SK-MEL-5 (cell line): ENCODE measurements at places on chromosomes 7 and 10.

- no peak for DNase-seq
Observed at GRCh38 chr7:24669971-24670591, 87.2 kb downstream of the GSDME start.

DNA sequence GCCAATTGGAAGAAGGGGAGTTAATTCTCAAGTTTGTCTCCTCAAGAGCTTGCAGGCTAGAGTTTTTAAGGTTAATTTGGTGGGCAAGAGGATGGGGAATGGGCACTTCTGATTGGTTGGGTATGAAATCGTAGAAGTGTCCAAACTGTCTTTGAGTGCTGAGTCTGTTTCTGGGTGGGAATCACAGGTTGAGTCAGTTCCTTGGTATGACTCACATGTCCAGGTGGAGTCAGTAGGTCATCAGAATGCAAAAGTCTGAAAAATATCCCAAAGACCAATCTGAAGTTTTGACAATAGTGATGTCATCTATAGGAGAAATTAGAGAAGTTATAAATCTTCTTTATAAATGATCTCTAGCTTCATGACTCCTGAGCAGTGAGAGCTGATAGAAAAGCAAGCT, 1252.2 kb downstream of the REEP3 start:
- DNase-seq: no peak

DNA sequence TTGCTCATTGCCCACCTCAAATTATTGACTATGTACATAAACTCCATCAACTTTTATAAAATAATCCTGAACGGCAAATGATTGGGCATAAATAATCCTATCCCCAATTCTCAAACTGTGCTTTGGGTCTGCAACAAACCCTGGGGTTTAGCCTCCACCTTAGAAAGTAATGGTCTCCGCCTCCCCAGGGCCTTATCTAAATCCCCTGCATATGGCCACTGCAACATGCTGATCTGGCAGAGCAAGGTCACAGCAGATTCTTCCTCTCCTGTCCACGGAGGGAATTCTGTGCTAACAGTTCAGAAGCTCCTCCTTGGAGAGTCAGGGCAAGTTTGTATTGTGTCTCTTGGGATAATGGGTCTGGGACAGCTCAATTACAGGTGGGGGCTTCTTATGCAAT, 18.4 kb downstream of the FXYD4 start:
- no peak for DNase-seq

DNA sequence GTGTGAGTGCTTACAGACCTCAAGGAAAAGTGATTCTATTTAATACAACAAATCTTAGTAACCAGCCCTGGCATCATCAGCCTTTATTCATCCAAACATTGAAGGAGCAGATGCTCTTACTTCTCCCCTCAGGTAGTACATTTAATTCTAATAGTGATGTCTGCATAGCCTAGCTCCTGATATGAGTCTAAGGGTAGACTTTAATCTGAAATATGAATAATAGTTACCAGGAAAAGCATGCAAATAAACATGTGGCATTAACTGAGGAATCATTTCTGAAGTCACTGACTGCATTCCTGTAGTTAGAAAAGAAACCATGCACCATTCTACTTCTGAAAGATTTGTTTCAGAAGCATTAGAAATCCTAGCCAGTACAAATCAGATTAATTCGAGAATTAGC, 25.7 kb upstream of the LMBR1 start:
- no peak for DNase-seq

DNA sequence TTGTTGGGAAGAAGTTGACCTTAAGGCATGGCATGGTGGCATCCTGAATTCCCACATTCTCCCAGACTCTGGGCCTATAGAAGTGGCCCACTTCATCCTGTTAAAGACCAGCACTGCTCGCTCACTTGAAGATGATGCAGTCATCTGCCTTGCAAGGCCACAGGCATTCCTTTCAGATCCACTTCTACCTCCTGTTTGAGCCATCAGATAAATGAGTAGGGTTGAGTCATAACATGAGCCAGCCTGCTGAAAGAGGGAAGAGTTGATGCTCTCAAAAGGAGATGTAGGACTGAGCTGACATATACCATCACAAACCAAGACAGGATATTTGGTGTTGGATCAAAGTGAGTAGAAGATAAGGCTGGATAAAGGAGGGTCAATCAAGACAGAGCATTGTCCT, 1.5 kb upstream of the EBLN1 start:
- no peak for DNase-seq
